ENCODE measurements at places on chromosomes 4 and X.

GRCh38 chr4:60812811-60813210 lies 387.3 kb upstream of the ADGRL3 start:
- peak; percentile 1 for DNase-seq

DNA sequence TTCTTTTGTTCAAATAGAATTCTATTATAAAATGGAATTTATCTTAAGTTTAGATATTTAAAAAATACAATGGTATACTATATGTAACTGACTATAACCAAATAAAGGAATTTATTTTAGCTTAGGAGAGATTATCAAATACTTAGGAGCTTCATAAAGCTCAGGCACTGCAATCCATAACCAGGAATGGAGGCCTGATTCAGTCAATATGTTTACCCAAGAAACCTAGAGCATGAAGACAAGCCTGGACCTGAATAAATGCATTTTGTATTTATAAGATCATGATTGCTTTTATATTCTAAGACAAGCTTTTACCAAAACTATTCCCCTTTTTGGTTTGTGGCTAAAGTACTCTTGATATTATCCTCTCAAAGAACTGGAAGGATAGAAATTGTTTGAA lies 742.6 kb downstream of the FAT4 start:
- no peak for DNase-seq

DNA sequence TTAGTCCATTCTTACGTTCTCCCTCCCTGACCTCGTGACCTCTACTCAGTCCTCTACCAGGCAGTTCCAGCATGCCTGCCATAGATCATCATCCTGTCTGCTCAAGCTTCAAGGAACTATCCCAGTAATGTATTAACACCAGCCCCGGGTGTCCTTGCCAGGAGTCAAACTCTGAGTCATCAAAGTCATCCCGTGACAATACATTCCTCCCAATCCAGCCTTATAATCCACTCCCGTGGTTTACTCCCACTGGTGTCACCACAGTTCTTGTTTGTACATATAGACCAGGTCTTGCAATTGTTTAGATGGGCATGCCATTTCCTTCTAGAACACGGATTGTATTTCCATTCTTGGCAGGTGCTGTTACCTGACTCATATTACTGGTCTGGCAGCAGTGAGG lies 68.7 kb upstream of the TAB3 start:
- no peak for DNase-seq

DNA sequence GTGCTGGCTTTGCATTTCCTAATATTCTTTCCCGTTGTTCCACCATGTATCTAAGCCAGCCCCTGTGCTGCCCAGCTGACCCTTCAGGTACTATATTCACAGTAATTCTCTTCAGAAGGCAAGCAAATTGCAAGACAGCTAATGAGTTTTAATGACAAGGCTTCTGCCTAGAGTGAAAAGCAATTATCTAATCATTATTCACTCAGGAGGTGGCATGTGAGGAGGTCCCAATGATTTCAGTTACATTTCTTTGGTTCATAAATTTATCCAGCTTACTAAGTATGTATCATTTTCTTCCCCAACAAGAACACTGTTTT lies 123.0 kb downstream of the RASGEF1B start:
- no peak for DNase-seq

- DNase-seq, result no peak
Observed at GRCh38 chr4:38013461-38014366, 53.5 kb downstream of the PTTG2 start.

GRCh38 chr4:146333187-146333894 lies 119.0 kb downstream of the REELD1 start:
- peak; percentile 51 for DNase-seq

GRCh38 chr4:89290727-89291516 lies 16.7 kb downstream of the GPRIN3 start:
- DNase-seq, result no peak

DNA sequence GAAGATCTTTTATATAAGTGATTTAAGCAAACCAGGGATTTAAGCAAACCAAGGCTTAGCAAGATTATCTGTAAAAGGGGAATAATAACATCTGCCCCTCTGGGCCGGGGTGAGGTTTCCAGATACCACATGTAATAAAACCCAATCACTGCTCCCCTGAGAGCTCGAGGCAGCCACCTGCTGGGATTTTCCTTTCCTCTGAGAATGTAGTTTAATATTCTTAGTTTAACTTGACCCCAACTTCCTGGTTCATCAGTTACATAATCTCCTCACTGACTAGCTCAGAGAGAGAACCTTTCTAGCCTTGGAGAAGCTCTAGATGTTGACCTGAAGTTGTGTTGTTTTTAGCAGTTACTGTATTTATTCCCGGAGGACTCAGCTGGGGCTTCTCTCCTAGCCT lies 322.4 kb downstream of the ARHGAP10 start:
- DNase-seq, result no peak

- no peak for DNase-seq
Observed at GRCh38 chr4:515251-515650, 16.2 kb downstream of the PIGG start.

- no peak for DNase-seq
Observed at GRCh38 chr4:187598196-187598595, 397.4 kb upstream of the ZFP42 start.

GRCh38 chr4:108168671-108169523 lies at the start of gene LEF1:
Gene LEF1, minus strand, starts transcription at chr4:108168932. Its CDS starts 1,165 bp downstream, at chr4:108167767.
- peak; percentile 69 for DNase-seq

GRCh38 chr4:155085843-155086530 lies 122.4 kb upstream of the NPY2R start:
- peak; percentile 46 for DNase-seq

Data from foreskin fibroblast (primary cell).